ENCODE measurements at places on chromosomes 3 and 15.
A peak's percentile ranks its signal among the peaks of the same experiment; 100 is the strongest.

DNA sequence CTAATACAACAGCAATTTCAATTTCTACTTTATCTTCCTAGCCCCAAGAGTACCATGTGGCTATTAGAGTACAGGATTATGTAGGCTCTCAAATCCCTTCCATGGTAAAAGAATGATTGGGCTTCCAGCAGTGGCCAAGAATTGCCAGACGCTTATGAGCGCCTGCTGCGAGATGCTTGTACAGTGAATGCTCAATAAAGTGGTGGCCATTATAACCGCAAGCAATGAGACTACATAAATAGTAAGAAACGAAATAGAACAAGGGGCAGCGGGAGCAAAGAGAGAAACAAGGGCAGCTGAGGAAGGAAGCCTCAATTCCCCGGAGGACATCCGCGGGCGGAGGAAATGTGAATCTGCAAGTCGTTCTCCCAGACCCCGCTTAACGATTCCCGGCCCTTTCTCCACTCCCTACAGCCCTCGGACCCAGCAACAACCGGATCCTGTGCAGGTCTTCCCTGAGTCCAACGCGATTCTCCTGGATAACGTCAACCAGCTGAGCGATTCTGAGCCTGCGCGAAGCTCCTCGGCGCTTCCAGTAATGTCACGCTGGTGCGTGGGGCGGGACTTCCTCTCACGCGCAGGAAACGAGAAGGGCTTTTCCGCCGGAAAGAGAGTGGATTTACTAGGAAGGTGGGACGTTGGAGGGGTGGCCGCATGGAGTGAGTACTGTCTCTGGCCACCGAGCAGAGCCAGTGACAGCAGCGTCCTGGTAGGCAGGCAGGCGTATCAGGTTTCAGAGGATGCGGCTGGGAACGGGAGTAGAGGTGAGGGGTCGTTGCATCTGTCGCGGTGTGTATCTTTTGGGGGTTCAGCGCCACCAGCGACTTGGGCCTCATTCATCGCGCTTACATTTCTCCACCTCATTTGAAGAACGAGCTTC, 40.5 kb upstream of the AP3B2 start:
- DNase-seq: peak; percentile 91

GRCh38 chr3:140203510-140203909, 268.5 kb downstream of the CLSTN2 start:
- DNase-seq: no peak

DNA sequence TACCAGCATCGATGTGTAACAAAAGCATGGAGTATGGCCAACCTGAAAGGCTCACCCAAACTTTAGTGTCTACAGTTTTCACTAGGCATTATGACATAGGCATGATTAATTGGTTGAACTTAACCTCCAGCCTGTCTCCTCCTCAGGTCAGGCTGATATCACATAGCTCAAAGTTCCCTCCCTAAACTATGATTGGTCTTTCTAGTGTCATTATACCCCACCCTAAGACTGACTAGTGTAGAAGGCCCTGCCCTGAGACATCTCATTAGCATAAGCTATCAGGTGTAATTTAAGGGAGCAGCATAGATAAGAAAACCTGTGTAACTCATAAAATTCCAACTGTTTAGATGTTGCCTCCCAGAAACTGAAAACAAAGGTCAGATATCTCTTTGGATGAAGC, 195.2 kb downstream of the ALCAM start:
- no peak for DNase-seq

GRCh38 chr3:150455341-150455740, 47.2 kb downstream of the TSC22D2 start:
- no peak for DNase-seq

- no peak for DNase-seq
Measured at GRCh38 chr3:20055020-20055775, 15.0 kb downstream of the KAT2B start.

DNA sequence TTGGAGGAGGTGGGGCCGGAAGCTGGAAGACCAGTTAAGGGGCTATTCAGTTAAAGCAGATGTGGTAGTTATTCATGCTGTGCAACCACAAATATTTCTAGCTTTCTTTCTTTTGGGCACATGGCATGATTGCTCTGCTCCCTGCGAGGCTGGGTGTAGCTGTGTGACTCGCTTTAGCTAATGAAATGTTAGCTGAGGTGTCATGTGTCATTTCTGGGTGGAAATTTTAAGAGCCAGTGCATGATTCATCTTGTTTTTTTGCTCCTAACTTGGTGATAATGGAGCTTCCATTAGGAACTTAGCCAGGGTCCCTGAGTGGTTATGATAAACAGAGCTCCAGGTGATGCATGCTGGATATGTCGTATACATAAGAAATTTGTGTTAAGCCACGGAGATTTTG, 300.6 kb downstream of the SATB1 start:
- DNase-seq: peak; percentile 4

DNA sequence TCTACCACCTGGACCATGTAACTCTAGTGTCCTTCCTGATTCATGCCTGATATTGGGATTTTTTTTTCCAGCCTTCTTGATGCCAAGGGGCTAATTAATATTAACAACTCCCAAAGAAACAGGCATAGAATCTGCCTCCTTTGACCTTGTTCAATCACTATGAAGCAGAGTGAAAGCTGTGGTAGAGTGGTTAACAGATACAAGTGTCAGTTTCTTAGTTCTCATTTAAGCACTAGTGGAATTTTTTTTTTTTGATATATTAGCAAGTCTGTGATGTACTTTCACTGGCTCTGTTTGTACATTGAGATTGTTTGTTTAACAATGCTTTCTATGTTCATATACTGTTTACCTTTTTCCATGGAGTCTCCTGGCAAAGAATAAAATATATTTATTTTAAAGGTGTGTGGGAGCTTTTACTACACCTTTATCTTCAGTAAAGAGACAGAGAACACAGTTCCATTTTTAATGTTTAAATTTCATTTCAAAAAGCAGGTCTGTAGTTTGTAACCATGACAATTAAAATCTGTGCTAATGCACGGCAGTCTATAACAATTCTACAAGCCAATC, 67.1 kb downstream of the TOP2B start:
- DNase-seq: no peak
